ENCODE measurements at places on chromosomes 13 and 19.

GRCh38 chr13:32023698-32024097 lies 7.9 kb upstream of the FRY start:
- no peak for DNase-seq

GRCh38 chr19:41870401-41870873 lies 6.6 kb upstream of the CD79A start:
- no peak for DNase-seq

DNA sequence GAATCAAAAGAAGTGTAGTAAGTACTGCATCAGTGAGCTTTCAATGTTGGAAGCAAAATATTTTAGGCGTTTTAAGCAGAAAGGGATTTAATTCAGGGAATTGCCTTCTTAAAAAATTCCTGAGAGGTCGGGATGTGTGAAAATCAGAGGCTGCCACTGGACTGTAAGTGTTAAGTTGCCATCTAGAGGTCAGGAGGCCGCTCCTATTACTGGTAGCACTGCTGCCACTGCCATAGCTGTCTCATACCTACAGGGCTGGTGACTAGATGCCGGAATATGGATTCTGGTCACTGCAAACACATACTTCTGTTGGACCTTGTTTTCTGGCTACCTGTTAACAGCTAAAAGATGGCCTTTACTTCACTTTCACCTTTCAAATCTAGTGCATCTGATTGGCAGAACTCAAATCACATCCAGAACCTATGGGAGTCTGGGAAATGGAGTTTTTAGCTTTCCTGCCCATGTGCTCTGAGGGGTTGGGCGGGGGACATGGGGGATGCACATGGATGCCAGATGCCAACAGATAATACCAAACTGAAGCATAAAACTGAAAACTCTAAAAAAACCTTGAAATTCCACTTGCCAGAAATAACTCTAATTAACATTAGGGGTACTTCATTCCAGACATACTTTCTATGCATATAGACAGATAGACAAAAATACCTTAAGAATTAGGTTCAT lies 29.8 kb downstream of the DGKH start:
- no peak for DNase-seq

DNA sequence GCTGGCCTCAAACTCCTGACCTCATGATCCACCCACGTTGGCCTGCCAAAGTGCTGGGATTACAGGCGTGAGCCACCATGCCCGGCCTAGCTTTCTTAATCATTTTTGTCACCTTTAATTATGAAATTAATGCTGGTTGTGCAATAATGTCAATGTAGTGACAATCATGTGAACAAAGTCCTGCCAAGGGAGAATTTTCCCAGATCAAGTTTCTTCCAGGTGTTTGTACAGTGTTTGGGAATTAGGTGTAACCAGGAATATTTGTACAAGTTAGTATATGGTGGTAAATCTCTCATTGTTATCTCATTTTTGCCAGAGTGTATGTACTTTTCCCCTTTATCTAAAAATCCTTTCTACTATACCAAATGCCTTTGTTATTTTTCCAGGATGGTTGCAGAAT lies 171.1 kb downstream of the UGGT2 start:
- DNase-seq, result no peak

GRCh38 chr13:38602266-38602665 lies 84.6 kb upstream of the FREM2 start:
- DNase-seq, result no peak

GRCh38 chr19:18804643-18805042 lies 13.5 kb upstream of the COMP start:
- no peak for DNase-seq

GRCh38 chr13:107907065-107907805 lies 308.1 kb downstream of the LIG4 start:
- no peak for DNase-seq

DNA sequence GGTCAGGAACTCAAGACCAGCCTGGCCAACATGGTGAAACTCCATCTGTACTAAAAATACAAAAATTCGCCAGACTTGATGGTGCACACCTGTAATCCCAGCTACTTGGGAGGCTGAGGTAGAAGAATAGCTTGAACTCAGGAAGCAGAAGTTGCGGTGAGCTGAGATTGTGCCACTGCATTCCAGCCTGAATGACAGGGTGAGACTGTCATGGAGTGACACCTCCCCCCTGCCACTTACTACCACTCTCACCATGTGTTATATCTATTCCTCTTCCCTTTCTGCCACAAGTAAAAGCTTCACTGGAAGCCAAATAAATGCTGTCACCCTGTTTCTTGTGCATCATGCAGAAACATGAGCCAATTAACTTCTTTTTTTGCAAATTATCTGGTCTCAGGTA lies 10.6 kb upstream of the CEACAM4 start:
- DNase-seq, result no peak

GRCh38 chr13:24858953-24859352 lies 95.0 kb downstream of the RNF17 start:
- DNase-seq, result no peak

GRCh38 chr19:8461891-8462290 lies 17.1 kb downstream of the HNRNPM start:
- DNase-seq, result no peak

DNA sequence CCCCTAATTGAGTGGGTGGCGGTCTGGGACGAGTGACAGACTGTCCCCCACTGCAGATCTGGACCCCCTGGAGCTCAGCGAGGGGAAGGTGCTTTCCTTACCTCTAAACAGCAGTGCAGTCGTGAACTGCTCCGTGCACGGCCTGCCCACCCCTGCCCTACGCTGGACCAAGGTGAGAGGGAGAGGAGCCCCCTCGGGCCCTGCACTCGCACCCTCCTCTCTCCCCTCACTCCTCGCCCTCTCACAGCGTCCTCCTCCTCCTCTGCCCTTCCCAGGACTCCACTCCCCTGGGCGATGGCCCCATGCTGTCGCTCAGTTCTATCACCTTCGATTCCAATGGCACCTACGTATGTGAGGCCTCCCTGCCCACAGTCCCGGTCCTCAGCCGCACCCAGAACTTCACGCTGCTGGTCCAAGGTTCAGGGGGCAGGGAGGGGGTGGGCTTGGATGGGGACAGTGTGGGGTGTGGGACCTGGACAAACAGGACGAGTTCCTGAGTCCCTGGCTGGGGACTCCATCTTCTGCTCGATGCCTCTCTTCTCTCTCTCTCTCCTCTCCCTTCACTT lies 9.6 kb downstream of the BCAM start:
- DNase-seq, result no peak

DNA sequence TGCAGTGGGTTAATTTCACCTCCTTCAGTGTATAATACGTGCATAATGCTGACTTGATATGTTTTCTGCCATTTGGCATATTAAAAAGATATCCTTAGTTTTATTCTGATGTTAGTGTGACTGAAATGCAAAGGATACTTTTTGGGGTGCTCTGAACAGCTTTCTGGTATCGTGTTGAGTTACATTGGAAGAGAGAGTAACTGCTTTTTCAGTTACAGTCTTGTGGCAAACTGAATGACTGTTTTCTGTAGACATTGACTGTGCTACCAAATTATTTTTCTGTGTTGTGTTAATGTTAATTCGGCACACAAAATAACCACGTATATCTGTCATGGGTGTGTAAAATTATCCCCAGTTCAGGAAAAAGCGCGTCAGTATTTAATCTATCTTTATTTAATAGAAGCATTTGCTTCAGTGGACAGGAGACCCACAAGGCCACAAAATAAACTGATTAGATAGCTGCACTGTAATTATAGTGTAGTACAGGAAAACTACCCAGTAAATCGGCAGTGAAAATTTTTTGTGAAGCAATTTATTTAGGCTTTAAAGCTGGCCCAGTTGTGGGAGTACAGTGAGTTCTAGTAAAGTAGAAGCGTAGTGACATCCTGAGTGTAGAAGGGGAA lies 2.5 kb downstream of the URI1 start:
- DNase-seq, result no peak

DNA sequence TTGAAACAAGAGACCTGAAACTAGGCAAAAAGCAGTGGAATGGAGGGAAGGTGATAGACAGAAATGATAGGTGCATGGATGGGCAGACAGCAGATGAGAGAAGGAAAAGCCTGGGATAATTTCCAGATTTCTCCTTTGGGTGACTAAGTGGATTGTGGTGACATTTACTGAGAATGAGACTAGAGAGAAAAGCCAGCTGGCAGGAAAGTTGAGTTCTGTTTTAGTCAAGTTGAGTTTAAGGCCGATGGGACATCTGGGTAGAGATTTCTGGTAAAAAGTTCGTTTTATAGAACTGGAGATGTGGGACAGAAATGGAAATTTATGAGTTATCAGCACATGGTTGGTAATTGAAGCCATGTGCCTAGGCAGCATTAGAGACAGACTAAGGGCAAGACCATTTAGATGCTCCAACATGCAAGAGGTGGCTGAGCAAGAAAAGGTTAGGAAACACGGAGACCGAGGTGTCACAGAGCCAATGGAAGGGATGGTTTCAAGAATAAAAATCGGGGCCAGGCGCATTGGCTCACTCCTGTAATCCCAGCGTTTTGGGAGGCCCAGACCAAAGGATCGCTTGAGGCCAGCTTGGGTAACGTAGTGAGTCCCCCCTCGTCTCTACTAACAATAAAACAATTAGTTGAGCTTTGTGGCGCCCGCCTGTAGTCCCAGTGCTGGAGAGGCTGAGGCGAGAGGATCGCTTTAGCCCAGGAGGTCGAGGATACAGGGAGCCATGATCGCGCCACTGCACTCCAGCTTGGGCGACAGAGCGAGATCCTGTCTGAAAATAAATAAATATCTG lies 9.6 kb upstream of the DGKH start:
- DNase-seq, result no peak

DNA sequence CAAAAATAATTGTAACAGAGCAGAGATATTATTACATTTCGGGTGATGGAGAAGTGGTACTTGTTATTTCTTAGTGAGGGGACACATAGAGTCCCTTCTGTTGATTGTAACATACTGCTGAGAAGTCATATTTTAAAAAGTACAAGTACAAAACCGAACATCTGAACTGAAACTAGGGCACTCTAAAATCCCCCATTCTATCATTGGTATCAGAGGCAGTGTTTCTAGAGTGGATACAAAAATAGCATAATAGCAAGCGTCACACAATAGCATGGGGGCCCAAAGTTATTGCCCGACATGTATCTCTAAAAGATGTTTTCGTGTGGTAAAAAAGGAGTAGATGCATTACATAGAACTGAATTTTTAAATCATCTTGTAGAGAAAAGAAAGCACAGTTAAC lies 502.1 kb upstream of the SLC10A2 start:
- no peak for DNase-seq

DNA sequence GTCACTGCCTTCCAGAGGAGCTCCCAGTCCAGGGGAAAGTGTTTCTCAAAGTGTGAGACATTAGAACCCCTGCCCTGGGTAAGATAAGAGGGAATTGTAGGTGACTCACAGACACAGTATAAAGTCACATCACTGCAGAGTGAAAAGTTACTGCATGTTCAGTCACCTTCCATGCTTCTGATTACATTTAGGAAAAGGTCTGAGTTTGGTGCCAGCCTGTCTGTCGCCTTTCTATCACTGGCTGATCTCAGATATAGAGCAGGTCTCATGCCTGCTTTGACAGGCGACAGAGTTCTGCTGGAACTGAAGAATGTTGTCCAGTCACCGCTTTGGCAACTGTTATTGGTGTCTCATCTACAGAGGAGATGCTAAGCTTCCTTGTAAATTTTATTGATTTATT lies 1078.6 kb downstream of the UQCRFS1 start:
- no peak for DNase-seq

- DNase-seq, result no peak
Observed at GRCh38 chr19:8615813-8616596, 5.5 kb upstream of the ADAMTS10 start.

DNA sequence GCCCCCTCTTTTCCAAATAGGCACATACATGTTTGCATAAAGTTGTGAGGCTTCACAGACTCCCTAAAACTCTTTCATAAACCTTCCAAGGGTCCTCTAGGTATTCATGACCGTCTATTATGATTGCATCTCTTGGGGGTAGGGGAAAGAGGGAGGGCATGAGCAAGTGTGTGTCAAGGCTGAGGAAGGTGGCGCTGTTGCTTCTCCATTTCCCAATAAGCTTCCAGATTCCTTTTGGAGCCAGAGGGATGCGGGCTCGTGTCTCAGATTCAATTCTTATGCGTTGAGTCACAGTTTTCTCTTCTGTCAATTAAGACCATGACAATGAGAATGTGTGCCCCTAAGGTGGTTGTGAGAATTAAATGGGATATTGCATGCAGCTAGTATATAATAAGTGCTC lies 51.0 kb upstream of the CYP2A7 start:
- DNase-seq, result no peak

DNA sequence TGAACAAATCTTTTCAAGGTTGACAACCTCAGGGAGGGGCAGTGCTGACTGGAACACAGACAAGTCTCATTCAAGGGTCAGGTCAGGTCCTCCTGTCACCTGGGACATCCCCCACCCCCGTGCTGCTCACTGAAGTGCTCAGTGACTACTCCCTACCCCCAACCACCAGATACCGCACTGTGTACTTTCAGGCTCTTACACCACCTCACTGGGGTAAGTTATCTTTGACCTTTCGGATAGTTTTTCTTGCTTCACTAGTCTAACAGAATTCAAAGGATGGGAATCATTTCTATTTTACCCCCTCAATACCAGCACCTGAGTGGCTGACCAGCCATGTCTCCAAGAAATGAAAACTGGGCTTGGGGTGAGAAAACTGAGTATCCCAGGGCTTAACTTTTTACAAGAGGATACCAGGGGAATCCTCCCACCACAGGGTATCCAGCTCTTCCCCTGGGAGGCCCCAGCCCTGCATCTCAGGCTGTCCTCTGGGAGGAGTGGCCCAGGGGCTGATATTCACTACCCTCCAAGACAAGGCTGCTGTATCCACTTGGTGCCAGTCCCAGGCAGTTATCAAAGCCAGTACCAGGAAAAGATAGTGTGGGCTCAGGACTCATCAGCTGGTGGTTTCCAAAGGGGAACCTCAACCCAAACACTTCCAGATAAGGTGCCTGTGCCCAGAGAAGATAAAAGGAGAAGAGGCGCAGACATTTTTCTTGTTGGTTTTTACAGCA lies 2.1 kb downstream of the ZNF563 start:
- peak; percentile 56 for DNase-seq

DNA sequence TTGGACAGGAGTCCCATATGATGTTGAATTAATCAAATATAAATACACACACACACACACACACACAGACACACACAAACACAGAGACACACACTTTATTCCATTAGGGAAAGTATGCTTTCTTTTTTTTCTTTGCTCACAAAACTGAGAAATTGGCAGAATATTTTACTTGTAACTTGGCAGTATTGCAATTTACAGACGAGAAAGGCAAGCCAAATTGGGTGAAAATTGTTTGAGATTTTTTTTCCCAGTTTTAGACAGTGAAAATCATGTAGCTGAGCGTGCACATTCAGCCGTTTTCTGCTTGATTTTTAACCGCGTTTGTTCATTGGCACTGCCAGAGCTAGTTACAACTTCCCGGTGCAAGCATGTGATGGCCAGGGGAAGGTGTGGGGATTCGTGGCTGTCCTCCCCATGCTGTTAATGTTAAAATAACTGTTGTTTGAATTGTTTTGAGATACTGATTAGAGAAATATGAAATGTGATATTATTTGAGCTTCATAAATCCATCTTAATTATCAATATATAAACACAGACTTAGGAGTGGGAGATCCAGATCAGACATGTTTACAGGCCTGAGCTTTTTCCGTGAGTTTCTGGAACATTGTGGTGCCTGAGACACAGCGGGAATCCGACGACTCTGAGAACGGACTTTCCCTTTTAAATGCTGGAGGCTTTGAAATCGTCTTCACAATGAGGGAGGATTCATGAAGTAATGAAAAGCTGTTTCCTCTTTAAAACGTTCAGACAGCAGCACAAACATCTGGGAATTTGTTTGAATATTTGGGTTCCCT lies 125.5 kb downstream of the KCNRG start:
- no peak for DNase-seq

GRCh38 chr19:41997121-41997850 lies 3.3 kb upstream of the ATP1A3 start:
- no peak for DNase-seq

- DNase-seq, result no peak
Observed at GRCh38 chr19:10816691-10817090, 19.3 kb downstream of the TMED1 start.

- DNase-seq, result no peak
Observed at GRCh38 chr19:50340331-50340730, 11.2 kb upstream of the KCNC3 start.
